Activated CD4-positive, alpha-beta T cell treated with anti-CD3 and anti-CD28 coated beads, Interleukin-2, amount 10 ng/mL, durations not matched to agents 7 days and 5 days (primary cell): ENCODE measurements at places on chromosomes 12 and 14. TPM values are rescaled to one million over a fixed set of nuclear protein-coding genes. Genes with fewer than 3 reads are reported as not detected.

DNA sequence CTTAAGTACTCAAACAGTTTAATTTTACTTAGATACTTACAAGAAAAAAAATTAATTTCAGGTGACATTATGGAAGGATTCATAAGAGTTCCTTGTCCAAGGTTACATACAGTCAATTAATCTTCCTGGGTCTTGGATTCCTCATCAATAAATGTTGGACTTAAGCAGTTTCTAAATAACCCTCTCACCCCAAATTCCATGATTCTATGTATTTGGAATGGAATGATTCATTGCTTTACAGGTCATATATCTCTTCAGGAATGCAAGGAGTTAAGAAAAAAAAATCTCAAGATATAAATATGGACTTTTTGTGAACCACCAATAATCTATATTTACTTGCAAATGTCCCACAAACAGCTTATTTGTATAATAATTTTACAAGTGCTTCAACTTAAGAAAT lies 84.2 kb upstream of the BMP4 start:
- no peak for DNase-seq

- peak; percentile 4 for DNase-seq
These were observed 17.7 kb downstream of the PSMC1 start for GRCh38 chr14:90274019-90274418.

GRCh38 chr12:123078531-123079155 lies 72.2 kb downstream of the PITPNM2 start:
- no peak for DNase-seq

- no peak for DNase-seq
These were observed 63.3 kb downstream of the GTF2A1 start for GRCh38 chr14:81157431-81157830.

DNA sequence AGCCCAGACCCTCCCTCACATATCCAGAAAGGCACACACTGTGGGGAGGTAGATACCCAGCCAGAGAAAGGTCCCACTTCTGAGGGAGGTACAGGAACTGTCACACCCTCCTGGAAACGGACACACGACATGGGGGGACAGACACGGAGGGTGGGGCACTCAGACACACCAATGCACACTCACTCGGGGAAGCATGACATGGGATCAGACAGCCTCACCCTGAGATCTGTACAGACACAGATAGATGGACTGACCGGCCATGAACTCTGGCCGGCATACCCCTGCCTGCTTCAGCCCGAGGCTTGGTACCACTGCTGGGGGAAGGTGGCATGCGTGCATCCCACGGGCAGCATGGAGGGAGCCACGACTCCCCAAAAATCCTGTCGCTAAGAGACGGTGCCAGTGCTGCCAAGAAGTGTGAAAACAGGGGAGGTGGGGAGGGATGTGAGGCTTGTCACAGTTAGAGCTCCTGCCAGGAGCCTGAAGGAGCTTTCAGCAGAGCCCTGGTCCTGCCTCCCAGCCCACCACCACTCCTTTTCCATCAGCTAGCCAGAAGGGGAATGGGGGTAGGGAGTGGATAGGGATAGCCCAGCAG lies 571 bp downstream of the CPNE6 start:
- no peak for DNase-seq

Gene ZDHHC22
- not detected for total RNA-seq

DNA sequence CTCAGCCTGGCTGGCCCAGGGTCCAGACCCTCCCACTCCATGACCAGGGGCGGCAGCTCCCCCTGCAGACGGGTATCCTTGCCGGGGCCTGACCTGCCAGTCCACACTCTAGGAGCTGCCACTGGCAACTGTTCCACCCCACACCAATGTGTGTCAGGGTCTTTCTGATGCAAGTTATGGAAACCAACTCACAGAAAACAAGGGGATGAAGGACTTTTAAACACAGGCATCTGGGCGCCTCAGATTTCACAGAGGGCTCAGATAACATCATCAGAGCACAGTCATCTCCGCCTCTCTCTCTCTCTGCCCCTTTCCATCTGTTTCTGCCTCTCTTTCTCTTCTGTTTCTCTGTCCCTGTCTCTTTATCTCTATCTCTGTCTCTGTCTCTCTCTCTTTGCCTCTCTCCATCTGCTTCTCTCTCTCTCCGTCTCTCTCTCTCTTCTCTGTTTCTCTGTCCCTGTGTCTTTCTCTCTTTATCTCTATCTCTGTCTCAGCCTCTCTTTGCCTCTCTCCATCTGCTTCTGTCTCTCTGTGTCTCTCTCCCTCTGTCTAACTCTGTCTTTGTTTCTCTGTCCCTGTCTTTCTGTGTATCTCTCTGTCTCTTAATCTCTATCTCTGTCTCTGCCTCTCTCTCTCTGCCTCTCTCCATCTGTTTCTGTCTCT lies 67.4 kb upstream of the FBRSL1 start:
- DNase-seq: no peak
